NCI-H1105 treated with DMSO at 0.1 percent for 48 hours (cell line): ENCODE measurements at places on chromosomes 5 and 9.

GRCh38 chr5:143312822-143313221 is 90.7 kb downstream of the NR3C1 start:
- no peak for DNase-seq

- no peak for DNase-seq
Measured at GRCh38 chr9:37509536-37509935, 23.8 kb downstream of the POLR1E start.

DNA sequence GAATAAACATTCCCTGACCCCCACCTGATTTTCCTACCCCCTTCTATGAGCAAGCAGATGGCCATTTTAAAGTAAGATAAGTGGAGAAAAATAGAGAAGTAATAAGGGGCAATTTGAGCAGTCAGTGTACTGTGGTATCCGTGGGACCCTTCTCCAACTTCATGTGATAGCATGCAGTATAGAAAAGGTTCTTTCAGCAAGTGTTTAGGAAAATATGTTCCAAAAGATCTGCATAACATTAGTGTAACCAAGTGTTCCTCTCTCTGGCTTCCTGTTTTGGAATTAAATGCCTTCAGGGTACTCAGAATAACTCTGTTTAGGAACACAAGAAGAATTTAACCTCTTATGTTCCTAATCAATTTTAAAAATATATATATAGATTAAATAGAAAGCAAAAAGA is 134.9 kb downstream of the ATG10 start:
- DNase-seq: no peak

DNA sequence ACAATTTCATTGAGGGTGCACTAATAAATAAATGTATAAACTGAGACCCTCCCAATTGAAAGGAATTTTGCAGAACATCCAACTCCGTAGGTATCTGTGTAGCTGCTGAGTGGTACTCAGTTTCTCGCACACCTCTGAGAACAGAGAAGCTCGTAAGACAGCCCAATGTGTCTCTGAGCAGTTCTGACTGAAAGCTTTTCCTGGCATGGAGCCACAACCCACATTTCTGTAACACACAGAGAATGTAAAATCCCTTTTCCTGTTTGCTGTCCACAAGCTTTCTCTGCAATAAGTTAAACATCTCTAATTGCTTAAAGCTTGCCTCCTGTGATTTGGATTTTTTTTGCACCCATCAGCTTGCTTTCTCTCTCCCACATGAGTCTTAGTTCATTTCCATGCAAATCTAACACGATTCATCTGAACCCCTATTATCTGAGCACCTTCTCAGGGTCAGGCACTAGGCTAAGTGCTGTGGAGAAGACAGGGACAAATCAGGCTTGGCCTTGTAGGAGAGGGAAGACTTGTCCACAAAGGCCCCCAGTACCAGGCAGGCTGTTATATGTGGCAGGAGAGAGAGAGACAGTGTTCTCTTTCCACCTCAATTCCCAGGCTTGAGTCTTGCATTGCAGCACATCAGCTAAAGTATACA is 44.2 kb upstream of the COL15A1 start:
- no peak for DNase-seq

DNA sequence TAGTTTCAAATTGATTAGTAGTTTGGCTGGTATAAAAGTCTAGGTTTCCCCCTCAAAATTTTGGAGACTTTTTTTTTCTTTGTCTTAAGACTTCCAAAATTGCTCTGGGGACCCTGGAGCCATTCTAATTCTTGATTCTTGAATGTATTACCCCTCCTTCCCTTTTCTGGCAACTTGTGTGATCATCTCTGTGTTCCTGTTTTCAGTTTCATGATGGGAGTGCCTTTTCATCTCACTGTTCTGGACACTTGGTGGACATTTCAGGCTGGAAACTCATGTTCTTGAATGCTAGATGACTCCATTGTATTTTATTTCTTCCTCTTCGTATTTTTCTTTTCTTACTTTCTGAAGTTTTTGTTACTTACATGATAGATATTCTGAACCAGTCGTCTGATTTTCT is 57.3 kb upstream of the LRRC70 start:
- DNase-seq: no peak

- no peak for DNase-seq
Measured at GRCh38 chr5:130939059-130939458, 226.0 kb downstream of the HINT1 start.

GRCh38 chr5:176774216-176775171 is 35.9 kb upstream of the UNC5A start:
- DNase-seq: no peak

GRCh38 chr9:124381170-124381945 is 33.9 kb downstream of the PSMB7 start:
- DNase-seq: no peak

DNA sequence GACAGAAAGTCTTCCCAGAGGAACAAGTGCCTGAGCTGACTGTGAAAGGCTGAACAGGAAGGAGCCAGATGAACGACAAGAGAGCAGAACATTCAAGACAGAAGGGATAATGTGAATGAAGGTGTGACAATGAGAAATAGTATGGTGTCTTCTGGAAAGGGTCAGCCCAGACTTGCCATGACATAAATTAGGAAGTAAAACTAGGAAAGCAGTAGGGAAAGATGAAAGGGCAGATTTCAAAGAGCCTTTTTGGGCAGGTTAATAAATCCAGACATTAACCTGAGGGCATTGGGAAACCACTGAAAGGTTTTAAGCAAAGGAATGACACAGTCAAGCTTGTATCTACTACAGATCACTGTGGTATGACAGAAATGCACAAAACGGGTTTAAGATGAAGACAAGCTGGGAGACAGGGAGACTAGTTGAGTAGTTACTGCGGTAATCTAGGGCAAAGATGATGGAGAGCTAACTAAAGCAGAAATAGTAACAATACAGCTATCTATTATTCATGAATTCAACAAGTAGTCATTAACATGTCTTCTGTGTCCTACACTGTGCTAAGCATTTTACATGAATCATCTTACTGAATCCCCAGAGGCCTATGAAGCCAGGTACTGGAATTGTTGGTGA is 580.9 kb upstream of the WWC1 start:
- no peak for DNase-seq

- DNase-seq: no peak
Measured at GRCh38 chr9:135945969-135946368, 15.2 kb downstream of the UBAC1 start.

- no peak for DNase-seq
Measured at GRCh38 chr5:64838376-64838775, 69.6 kb downstream of the CWC27 start.

GRCh38 chr5:56677690-56678305 is 137.6 kb upstream of the MAP3K1 start:
- no peak for DNase-seq

DNA sequence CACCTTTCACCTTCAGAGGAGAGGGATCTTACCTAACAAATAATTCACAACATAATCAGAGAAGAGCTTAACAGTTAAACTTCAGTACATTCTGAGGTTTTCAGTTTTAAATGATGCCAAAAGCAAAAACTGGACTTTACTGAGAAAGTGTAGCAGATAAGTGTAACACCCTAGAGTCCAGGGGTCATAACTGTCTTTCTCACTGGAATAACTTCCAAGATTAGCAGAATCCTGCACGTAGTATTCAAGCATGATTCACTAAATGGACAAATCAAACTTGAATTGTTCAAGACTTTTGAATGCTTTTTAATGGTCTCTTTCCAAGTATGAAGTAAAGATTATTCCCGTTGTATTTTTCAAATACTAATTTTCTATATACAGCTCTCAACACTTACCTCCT is 180.1 kb upstream of the NREP start:
- DNase-seq: no peak

DNA sequence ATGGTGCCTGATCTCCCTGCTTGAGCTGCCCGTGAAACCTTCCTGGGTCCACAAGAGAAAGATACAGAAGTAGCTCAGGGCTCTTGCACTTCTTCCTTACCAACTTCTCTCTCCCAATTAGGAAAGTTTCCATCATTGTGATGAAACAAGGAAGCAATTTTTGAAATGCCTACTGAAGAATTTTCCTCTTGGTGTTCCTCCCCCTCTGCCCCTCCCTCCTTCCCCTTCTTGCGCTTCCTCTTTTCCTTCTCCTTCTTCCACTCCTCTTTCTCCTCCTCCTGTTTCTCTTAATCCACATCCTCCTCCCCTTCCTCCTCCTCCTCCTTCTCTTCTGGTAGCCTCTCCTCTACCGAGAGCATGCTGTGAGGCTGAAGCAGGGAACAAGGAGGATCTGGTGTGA is 36.3 kb upstream of the OTULINL start:
- DNase-seq: no peak

DNA sequence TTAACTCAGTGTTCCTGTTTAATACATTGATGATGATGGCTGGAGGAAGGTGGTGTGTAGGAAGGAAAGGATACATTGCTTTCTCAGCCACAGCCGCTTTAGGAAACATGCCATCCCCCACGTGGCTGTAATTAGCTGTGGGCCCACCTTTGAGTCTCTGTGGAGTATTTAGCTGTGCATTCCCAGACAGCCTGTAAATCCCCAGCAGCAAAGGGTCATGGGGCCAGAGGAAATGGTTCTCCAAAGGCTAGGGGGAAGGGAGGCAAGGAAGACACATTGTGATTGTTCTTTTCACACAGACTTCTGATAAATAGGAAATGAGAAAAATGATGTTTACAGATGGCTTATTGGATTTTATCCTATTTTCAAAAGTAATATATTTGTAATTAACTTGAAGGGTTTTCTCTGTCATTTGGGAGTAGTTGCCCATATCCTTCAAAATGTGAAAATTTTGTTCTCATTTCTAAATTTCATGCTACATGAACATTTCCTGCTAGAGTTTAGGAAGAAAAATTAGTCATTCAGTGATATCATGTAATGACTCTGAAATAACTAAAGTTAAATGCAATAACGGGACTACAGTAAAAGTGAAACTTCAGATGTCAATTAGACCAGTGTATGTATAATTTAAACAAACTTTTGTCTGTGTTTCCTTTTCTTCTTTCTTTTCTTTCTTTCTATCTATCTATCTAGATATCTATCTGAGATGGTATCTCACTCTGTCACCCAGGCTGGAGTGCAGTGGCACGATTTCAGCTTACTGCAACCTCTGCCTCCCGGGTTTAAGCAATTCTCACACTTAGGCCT is 24.3 kb upstream of the F2R start:
- DNase-seq: no peak

DNA sequence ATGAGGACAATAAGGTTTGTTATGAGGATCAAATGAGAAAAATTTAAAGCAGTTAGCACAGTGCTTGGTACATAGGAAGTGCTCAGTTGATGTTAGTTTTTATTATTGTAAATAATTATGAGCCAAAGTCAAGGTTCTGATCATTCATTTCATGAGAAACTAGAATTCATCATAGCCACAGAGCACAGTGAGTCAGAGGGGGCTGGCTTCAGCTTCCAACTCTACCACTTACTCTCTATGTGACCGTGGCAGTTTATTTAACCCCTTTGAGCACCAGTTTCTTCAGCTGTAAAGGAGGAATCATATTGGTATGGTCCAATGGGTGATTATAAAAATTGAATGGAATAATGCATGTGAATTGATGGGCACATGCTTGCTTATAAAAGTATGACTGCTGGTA is 39.4 kb downstream of the KLHL3 start:
- DNase-seq: no peak

GRCh38 chr9:15670246-15670645 is 117.4 kb downstream of the CCDC171 start:
- no peak for DNase-seq

GRCh38 chr5:124847907-124848306 is 101.5 kb upstream of the ZNF608 start:
- DNase-seq: peak; percentile 86

DNA sequence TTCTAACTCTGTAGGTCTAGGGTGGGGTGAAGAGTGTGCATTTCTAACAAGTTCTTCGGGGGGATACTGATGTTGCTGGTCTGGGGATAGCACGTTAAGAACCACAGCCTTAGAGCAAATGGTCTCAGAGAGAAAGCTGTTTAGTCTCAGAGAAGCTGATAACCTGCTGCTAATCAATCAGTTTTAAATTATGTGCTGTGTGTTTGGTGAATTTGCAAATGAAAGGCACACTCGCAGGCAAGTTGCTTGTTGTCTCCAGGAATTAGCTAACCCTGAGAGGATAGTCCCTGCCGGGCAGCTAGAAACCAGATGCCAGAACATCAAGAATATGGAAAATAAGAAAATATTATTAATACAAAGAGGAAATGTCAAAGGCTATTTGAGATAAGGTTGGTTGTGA is 79.2 kb downstream of the DMRT2 start:
- DNase-seq: no peak

GRCh38 chr9:136047775-136048559 is 47.1 kb downstream of the NACC2 start:
- no peak for DNase-seq

DNA sequence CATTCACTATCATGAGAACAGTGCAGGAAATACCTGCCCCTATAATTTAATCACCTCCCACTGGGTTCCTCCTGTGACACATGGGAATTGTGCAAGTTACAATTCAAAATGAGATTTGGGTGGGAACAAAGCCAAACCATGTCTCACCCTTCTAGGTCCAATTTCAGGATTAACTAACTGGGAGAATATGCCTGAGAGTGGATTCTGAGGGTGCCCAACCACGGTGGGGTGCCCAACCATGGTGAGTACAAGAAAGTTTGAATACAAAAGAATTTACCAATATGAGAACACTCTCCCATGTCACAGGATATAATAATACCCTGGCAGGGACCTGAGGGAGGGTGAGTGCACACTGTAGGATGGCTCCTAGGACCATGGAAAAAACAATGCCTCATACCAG is 17.2 kb upstream of the GDA start:
- DNase-seq: no peak

DNA sequence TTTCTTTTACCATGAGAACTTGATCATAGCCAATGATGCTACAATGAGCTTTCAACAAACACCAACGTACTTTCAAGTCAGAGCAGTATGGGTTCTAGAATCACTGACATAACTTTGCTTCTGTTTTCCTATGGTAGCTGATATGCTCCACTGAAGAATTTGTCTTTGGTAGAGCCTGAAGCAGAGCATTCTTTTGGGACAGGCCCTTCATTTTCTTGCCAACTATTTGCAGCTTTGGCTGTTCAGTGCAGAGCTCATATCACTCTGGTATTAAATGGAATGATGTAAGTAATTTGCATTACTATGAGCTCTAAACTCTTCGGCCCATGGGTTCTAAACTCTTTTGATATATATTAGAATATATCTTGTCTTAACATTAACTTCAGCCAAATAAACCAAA is 51.8 kb upstream of the APC start:
- DNase-seq: no peak

- DNase-seq: no peak
Measured at GRCh38 chr9:112817860-112818203, 67.3 kb downstream of the SNX30 start.

- DNase-seq: no peak
Measured at GRCh38 chr5:59887274-59887673, 6.3 kb downstream of the PDE4D start.

- DNase-seq: no peak
Measured at GRCh38 chr9:83670381-83670780, 37.4 kb downstream of the UBQLN1 start.

DNA sequence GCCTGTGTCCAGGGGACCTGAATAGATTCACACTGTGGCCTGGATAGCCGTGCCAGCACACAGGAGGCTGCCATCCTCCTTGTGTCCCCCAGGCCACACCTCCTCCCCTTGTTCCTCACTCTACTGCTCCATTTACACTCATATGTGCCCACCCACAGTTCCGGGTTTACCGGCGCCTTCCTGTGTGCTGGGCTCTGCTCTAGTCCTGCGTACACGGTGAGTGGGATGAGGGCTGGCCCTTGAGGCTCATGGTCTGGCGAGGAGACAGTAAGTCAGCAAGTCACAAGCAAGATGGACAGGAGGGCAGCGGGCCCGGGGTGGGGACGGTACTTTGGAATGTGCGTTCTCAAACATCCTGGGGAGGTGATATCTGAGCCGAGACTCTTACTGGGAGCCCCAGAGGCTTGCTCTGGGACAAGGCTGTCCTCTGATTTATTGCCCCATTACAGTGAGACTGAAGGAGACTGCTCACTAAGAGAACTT is 32.4 kb upstream of the NXNL2 start:
- no peak for DNase-seq
